ENCODE measurements at places on chromosomes 1 and 21.

DNA sequence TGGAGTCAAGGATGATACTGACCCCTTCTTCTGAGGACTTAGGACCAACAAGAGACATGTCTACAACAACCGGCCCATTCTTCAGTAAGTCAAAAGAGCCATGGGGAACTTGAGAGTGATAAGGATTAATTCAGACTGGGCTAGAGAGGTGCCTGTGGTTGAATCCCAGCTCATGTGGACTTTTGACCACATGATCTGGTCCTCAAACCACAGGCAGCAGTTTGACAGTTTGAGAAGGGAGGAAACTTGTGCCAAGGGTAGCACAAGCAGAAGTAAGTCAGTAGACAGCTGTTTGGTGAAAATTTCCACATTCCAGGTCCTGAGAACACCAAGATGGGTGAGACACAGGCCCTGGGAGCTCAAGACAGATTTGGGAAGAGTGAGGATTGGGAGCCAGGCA lies 19.8 kb downstream of the SH3BP5L start:
- DNase-seq: peak; percentile 31

- DNase-seq: peak; percentile 74
Measured at GRCh38 chr1:24910751-24911650, 19.1 kb downstream of the RUNX3 start.

DNA sequence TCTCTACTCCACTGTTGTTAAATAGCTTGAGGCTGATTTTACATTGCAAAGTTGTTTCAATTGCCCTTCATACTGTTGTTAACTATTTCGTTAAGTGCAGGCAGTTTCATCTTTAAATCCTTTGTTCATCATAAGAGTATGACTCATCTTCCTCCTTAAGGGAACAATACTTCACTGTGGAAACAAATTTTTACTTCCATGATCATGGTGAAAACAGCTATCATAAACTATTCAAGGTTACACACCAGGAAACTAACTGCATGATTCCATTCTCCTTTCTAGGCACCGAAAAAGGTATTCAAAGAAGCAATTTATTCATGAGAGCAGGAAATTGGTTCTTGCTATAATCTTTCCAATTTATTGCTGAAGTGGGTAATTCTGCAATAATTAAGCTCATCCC lies 593.2 kb downstream of the LRRIQ3 start:
- peak; percentile 5 for DNase-seq

- DNase-seq: peak; percentile 72
Measured at GRCh38 chr1:17207046-17207445, 2.1 kb downstream of the PADI1 start.

DNA sequence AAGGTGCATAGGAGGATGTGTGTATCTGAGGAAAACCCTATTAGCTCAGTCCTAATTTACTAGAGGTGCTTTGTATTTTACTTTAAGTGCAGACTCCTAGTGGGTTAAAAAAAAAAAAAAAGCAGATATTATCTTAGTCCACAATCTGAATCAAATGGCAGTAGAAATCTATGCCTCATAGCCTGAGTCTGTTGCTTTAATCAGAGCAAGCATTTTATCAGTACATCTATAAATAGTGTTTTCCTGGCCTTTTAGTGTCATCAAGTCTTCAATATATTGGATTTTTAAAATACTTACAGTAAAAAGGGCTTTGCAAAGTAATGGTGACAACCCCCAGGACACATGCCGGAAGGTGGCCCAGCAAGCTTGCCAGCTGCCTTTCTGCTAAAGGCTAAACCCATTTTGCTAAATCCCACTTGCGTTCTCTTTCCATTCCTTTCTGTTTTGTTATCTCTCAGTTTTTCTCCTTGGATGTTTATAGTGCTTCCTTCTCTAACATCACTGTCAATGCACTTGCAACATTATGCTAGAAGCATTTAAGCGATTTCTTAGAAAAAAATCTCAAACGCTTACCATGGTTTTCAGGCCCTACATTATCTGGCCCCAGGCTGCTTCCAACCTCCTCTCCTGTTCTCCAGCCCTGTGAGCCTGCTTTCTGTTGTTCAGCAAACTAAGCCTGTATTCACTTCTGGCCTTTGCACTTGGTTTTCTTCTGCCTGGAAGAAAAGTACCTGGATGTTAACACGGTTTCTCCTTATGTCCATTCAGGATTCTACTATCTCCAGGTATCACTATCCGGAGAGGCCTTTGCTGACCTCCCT lies 206.3 kb downstream of the PDE4B start:
- no peak for DNase-seq

GRCh38 chr1:44792736-44793502 lies 4.9 kb upstream of the BEST4 start:
- DNase-seq: no peak

- no peak for DNase-seq
Measured at GRCh38 chr1:239209591-239209990, 176.8 kb upstream of the CHRM3 start.

- no peak for DNase-seq
Measured at GRCh38 chr1:77081834-77082233, 137.4 kb downstream of the PIGK start.

GRCh38 chr1:216531263-216532239 lies 108.3 kb upstream of the USH2A start:
- DNase-seq: no peak

GRCh38 chr1:155195201-155196102 lies 12.2 kb downstream of the THBS3 start:
- peak; percentile 47 for DNase-seq

GRCh38 chr1:48203287-48203900 lies 19.1 kb upstream of the SLC5A9 start:
- DNase-seq: peak; percentile 48

DNA sequence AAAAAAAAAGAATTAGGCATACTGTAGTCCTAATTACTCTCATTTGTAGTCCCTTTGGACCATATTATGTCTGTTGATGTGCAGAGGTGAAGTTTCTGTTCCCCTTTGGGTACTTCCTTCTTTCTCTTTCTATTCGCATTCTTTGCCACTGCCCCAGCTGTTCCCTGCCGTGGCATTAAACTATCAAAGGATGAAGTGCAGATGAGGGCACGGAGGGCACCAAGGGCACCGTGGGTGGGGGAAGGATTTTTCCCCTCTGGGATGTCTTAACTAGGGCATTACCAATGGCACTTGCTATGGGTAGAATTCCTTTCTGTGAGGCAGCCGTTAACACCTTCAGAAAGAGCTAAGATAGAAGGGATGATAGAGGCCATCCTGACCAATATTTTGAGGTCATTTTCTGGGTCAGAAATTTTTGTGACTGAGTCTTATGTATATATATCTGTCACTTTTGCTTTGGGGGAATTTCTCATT lies 4.9 kb upstream of the MAPKAPK2 start:
- peak; percentile 94 for DNase-seq

DNA sequence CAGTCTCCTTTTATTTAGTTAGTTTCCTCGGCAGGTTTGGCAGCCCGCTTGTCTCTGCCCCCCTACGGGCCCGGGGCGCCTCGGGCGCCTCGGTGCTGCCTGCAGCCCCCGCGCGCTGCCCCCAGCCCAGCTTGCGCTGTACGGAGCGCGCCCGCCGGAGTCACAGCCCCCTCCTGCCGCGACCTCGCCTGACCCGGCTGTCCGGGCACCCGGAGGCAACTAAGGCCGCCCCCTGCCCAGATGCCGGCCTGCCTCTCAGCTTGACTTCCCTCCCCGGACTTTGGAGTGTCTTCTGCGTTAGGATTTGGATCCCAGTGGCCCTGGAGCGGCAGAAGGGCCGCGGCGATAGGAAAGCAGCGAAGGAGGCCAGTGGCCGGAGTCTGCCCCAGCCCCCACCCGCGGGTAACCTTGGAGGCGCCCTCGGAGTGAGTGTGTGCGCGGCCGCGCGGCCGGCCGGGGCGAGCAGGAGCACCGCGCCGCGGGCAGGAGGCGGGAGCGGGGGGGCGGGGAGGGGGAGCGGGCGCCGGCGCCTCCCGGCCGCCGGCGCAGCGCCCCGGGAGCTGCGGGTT lies 7.6 kb downstream of the CDKN2C start:
- DNase-seq: peak; percentile 39

- DNase-seq: no peak
Measured at GRCh38 chr1:201766131-201766866, 62.7 kb upstream of the IPO9 start.

DNA sequence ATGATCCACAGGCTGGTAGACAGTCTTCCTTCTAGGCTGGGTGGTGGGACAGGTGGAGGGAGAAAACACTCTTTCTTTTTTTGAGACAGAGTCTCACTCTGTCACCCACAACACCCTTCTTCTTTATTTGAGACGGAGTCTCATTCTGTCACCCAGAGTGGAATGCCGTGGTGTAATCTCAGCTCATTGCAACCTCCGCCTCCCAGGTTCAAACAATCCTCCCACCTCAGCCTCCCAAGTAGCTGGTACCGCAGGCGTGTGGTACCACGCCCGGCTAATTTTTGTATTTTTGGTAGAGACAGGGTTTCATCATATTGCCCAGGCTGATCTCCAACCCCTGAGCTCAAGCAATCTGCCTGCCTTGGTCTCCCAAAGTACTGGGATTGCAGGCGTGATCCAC lies 2.9 kb downstream of the GPR37L1 start:
- DNase-seq: no peak

GRCh38 chr1:183090391-183091006 lies 67.3 kb downstream of the LAMC1 start:
- no peak for DNase-seq

GRCh38 chr1:116704278-116704677 lies 36.7 kb upstream of the IGSF3 start:
- DNase-seq: no peak

DNA sequence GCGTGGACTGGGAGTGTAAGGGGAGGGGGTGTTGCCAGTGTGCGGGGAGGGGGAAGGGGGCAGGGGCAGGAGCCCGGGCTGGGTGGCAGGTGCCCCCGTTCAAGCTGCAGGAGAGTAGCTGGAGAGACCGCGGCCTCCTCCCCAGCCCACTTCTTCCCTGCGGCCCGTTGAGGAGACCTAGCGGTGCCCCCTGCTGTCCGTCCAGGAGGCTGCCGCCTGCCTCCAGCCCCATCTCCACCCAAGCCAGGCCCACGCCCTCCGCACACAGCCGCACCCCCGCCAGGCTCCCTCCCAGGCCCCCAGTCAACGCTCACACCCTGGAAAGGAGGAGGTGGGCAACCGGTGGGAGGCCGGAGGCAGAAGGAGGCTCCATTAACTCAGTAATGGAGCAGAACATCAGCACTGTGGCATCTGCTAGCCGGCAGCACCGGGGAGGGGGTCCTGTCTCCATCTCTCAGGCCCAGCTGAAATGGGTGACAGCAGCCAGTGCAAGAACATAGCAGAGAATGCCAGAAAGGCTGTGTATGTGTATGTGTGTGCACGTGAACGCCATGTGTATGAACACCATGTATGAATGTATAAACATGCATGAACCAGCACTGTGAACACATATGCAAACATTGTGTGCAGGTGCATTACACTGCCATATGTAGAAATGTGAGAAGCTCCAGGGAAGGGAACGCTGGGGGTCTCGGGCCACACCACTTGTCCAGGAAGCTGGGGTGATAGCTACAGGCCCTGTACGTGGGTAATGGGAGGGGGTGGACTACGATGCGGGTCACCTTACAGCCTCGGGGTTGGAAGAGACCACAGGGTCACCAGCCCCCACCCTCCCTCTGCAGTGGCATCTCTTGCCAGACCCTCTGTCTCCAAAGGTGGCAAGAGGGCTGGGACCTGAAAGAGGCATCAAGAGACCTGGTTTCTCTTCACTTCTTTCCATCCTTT lies 84.6 kb downstream of the SYT2 start:
- peak; percentile 77 for DNase-seq

- peak; percentile 14 for DNase-seq
Measured at GRCh38 chr1:247638011-247638410, 32.6 kb downstream of the OR2G3 start.

- no peak for DNase-seq
Measured at GRCh38 chr1:201893431-201893830, 4.7 kb downstream of the SHISA4 start.

DNA sequence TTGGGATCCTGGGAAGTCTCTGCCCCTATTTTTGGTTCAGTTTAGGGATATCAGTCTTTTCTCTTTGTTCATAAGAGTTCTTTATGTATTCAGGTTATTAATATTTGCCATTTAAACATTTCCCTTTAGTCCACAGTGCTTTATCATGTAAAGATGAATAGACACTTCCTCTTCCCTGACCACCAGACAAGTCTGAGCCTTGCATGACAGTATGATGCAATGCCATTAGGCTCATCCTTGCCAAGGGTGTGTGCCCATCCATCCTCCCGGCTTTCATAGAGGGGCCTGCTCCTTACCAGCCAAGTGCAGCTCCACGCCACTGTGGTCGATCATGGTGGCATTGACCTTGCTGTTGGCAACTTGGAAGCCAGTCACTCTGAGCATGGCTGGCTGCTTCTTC lies 52.1 kb downstream of the ZSCAN20 start:
- peak; percentile 21 for DNase-seq

DNA sequence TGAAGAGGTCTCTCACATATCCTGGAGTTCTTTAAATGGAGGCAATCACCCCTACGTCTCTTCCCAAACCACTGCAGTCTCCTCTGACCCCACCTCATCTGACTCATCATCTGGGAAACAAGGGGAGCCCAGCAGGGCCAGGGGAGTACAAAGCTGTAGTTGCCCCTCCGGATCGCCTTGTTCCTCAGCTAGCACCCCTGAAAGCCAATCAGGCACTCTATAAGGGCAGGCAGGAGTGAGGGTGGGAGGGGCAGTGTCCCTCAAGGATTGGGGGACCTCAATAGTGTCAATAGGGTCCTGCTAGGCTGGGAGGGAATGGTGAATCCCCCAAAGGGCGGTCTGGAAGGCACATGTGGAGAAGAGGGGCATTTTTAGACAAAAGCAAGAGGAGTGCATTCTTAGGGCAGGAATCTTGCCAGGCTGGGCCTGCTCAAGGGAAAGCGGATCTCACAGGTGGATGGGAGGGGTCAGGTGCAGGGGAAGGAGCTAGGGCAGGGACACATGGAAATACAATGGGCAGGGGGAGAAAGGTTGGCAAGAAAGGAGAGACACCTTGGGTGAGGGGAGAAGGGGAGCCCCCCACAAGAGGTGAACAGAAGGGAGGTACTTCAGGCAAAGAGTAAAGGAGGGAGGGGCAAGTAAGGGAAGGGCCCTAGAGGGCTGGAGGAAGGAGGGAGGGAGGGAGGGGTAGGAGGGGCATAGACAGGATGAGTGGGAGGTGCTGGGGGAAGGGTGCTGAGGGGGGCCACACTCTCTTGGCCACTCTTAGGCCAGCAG lies 5.8 kb downstream of the SHISA4 start:
- no peak for DNase-seq

GRCh38 chr1:14926229-14926628 lies 227.3 kb upstream of the TMEM51 start:
- no peak for DNase-seq

GRCh38 chr21:45699251-45699942 lies 55.9 kb downstream of the PCBP3 start:
- peak; percentile 19 for DNase-seq

Data from suppressor macrophage treated with lipopolysaccharide for 1 hour (primary cell).